ENCODE measurements at places on chromosomes 3 and 15.

GRCh38 chr3:134008630-134009156, 21.0 kb downstream of the SLCO2A1 start:
- DNase-seq = no peak

DNA sequence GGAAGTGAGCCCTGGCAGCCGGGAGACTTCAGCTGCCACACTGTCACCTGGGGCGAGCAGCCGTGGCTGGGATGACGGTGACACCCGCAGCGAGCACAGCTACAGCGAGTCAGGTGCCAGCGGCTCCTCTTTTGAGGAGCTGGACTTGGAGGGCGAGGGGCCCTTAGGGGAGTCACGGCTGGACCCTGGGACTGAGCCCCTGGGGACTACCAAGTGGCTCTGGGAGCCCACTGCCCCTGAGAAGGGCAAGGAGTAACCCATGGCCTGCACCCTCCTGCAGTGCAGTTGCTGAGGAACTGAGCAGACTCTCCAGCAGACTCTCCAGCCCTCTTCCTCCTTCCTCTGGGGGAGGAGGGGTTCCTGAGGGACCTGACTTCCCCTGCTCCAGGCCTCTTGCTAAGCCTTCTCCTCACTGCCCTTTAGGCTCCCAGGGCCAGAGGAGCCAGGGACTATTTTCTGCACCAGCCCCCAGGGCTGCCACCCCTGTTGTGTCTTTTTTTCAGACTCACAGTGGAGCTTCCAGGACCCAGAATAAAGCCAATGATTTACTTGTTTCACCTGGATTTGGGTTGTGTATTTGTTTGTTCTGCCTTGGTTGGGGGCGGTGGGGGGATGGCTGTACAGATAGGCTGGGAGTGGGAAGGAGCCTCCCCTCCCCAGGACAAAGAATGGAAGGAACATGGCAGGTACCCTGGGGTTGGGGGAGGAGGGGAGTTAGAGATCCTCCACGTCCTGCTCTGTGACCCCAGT, 2.9 kb upstream of the GRM2 start:
- no peak for DNase-seq

GRCh38 chr3:175129571-175129970, 270.4 kb downstream of the NAALADL2 start:
- DNase-seq = no peak

- no peak for DNase-seq
Measured at GRCh38 chr3:193240436-193240849, 579 bp upstream of the PLAAT1 start.

DNA sequence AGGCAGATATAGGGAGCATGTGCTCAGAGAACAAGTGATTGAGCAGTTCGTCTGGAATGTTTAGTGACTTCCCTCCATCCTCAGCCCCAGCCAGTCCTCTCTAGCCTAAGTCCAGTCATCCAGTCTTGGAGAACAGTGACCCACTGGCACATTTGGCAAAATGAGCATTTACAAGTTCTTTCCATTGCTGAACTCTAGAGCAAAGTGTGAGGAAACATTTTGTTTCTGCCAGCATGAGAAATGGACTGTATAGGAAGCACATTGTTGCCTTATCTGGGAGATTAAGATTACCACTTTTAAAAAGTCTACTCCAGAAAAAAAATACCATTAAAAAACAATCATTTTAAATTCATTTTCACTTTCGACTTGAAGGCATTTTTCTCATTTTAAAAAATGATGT, 353.6 kb downstream of the SHQ1 start:
- DNase-seq = no peak

GRCh38 chr15:61500951-61501620, 272.0 kb upstream of the RORA start:
- no peak for DNase-seq

- no peak for DNase-seq
Measured at GRCh38 chr3:61848885-61849284, 287.5 kb downstream of the PTPRG start.

GRCh38 chr15:49044002-49044401, 2.2 kb downstream of the SECISBP2L start:
- no peak for DNase-seq

All from HuH-7.5 (cell line).